Osteocyte (in vitro differentiated cells): ENCODE measurements at places on chromosomes 7 and 10. TPM values are rescaled to one million over a fixed set of nuclear protein-coding genes. Genes with fewer than 3 reads are reported as not detected.

DNA sequence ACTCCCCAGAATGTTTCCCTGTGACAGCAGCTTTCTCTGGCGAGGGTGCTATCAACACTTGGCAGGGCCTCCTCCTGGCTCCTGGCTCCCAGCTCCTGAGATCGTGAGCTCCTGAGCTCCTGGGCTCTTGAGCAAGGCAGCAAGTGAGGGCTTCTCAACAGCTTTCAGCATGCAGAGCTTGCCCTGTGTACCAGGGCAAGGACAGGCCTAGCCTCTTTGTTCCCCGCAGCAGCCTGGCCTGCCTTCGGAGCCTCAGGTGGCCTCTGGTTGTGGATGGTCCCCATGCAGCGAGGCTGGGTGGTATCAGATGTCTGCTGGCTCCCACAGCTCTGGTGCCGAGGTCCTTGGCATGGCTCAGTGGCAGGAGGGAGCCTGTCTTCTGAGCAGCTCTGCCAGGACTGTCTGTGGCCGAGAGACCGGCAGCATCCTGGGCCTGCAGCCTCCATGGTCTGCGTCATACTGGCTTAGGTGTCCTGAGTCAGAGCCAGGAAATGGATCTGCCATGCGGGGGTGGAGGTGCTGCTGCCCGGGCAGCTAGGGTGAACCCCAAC lies 44.2 kb downstream of the ZMIZ1 start:
- no peak for DNase-seq

SPDYE11 gene
- not detected in 2 replicates for total RNA-seq

DNA sequence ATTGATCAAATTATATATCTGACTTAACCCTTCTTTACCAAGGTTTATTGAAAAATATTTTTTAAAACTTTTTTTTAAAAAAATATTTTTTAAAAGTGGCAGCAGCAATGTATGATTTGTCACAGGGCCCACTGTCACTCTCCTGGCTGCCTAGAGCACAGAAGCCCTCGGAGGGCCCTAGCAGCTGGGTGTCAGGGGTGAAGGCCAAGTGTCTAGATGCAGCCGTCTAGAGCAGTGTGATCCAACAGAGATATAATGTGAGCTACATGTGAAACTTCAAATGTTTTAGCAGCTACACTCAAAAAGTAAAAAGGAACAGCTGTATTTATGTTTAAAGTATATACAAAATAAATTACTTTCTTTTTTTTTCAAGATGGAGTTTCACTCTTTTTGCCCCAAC lies 112.7 kb downstream of the ARHGAP22 start:
- DNase-seq: no peak

- no peak for DNase-seq
These were observed 3.0 kb downstream of the TBX20 start for GRCh38 chr7:35250941-35251340.

ATG9B gene
- total RNA-seq: 0.11 and 0.39 TPM in 2 replicates

GRCh38 chr7:82481499-82482097 lies 38.0 kb upstream of the CACNA2D1 start:
- DNase-seq: no peak

DNA sequence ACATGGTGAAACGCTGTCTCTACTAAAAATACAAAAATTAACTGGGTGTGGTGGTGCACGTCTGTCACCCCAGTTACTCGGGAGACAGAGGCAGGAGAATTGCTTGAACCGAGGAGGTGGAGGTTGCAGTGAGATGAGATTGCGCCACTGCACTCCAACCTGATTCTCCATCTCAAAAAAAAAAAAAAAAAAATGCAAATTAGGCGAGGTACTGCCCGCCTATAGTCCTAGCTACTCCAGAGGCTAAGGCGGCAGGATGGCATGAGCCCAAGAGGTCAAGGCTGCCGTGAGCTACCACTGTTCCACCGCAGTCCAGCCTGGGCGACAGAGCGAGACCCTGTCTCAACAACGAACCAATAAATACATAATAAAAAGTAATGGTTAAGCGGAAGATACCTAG lies 1.1 kb upstream of the EIF4H start:
- DNase-seq: no peak

DNA sequence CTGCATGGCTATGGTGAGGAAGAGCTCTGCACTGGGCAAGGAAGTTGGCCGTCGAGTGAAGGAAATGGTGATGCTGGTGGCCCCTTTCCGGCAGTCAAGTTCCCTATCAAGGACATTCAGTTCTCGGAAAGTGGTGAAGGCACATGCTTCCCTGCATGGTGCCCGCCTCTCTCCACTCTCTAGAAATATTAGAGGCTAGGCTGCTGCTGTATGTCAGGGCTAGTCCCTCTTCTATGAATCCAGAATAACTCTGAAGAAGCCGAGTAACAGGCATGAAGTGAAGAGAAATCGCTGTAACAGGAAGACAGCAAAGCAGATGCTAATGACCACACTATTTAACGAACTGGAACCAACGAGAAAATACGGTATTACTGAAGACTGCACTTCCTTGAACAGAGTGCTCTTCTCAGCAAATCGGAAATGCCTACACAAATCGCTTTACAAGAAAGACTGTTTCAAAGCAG lies 5.4 kb downstream of the IDI1 start:
- DNase-seq: no peak

- no peak for DNase-seq
These were observed 139.8 kb downstream of the GRID1 start for GRCh38 chr10:86226781-86227201.

DNA sequence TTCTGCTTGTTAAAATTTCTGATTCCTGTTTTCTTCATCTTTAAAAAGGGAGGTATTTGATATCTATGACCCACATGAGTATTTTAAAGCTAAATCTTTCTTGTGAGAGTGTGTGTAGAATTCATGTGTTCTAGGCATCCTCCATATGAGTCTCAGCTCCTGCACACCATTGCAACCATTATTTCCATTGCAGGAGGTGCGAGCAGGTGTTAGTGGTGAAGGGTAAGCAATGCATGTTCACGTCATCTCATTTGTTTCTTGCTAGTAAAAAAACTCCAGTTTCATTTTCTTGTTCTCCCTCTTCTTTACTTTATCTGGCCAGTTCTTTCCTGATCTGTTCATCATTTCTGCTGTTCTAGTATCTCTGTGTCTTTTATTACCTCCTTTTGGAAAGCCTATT lies 100.5 kb downstream of the ADRA2A start:
- DNase-seq: no peak

EGR2 gene
- 5.4 and 11.7 TPM in 2 replicates for total RNA-seq

- no peak for DNase-seq
These were observed 719.1 kb downstream of the PCDH15 start for GRCh38 chr10:54081950-54082349.

- DNase-seq: no peak
These were observed 502.8 kb downstream of the SORCS1 start for GRCh38 chr10:106661767-106662140.

CPVL gene
- 2.0 and 2.4 TPM in 2 replicates for total RNA-seq

DNA sequence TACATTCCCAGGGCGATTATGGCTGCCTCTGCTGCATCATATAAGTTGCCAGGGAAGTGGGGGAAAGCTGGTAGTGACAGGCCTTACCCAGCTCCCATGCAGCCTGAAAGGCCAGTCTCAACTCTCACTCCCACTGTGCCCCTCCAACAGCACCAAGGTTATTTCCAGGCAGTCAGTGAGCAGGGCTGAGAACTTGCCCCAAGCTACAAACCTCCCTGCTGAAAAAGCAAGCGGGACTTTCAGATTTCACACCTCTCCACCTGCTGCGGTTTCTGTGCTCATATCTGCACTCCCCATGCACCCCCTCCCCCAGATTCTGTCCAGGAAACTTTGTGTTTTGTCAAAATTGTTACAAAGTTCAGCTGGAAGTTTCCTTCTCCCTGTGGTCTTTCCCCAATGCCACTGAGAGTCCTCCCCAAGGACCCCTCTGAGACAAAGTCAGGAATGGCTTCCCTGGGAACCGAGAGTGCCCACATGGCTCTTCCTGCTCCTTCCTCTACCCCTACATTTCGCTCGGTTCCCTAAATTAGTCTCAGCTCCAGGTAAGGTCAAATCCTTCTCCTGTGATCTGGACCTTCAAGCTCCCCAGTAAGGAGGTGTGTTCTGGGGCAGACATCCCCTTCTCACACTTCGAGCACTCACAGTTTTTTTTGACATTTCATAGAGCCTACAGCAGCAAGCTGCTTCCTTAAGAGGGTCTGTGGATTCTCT lies 25.3 kb upstream of the WNT2 start:
- DNase-seq: no peak

GRCh38 chr10:43965033-43965917 lies 316.6 kb upstream of the ZNF32 start:
- DNase-seq: no peak

GRCh38 chr10:4242561-4243035 lies 457.6 kb upstream of the KLF6 start:
- DNase-seq: no peak

DNA sequence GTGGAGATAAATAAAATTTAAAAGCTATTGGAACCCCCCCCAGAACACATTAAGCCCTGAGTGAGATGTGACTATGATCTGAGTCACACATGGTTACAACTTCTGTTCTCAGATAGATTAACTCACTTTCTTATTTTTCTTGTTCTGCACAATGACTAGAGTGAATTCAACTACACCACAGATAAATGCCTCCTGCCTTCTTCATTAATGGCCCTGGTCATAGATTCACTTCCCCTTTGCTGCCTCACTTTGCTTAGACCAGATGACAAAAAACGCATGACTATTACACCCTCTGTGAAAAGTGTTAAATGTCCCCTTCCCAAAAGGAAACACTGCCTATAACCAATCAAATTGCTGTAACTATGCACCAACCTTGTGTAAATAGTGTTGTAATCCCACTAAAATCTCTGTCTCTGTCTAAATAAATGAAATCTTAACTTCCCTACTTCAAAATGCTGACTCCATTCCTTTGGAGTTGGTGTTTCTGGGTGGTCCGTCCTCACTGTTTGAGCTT lies 49.4 kb downstream of the AKR1D1 start:
- no peak for DNase-seq

DNA sequence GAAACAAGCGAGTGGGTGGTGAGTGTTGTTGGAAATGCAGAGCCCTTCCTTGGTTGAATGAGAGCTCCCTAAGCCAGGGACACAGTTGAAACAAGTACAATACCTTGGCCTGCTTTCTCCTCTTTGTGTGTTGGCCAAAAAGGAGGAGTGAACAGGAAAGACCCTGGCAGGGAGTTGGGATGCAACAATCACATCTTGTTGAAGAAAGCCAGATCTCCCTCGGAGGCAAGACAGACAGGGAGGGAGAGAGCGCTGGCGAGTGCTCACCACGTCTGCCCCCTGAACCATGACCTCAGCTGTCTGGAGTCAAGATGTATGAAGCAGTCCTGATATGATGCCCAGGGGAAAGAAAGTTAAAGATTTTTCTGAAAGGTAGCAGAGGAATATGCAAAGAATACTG lies 66.8 kb downstream of the ADAM12 start:
- DNase-seq: no peak

SVOPL gene
- total RNA-seq: not detected in 2 replicates

- no peak for DNase-seq
These were observed 15.1 kb downstream of the FEZF1 start for GRCh38 chr7:122289426-122289825.

DNA sequence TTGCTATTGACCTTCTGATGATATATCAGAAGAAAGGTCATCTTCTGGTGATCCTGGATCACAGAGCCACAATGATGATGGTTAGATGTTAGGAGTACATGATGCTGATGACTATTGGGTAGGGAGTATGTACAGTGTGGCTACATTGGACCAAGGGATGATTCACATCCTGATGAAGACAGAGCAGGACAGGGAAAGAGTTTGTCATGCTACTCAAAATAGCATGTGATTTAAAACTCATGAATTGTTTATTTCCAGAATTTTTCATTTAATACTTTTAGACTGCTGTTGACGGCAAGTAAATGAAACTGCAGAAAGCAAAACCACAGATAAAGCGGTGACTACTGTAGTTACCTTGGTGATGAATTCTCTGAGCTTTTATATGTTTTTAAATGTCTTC lies 397.3 kb downstream of the PPP1R3A start:
- DNase-seq: no peak

GRCh38 chr7:898460-898854 lies 22.1 kb downstream of the GET4 start:
- no peak for DNase-seq

GRCh38 chr7:135706038-135706742 lies 21.8 kb downstream of the SLC13A4 start:
- no peak for DNase-seq

DNA sequence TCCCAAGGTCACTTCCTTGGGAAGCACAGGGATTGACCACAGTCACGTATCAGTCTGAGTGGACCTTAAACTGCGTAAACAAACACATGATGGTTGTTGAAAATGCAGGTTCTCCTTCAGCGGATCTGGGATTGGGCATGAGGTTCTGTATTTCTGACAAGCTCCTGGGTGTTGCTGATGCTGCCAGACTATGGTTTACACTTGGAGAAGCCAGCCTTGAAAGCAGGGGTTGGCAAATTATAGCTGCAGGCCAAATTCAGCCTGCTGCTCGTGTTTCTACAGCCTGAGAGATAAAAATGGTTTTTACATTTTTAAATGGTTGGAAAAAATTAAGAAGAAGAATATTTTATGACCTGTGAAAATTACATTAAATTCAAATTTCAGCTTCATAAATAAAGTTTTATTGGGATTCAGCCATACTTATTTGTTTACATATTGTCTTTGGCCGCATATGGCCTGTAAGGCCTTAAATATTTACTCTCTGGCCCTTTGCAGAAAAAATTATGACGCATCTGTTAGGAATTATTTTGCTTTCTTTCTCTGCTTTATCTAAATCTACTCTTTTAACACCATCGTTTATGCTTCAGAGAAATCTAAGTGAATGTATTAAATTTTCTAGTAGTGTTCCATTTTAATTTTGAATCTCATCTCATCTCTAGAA lies 109.6 kb downstream of the SH2D4B start:
- no peak for DNase-seq

DNA sequence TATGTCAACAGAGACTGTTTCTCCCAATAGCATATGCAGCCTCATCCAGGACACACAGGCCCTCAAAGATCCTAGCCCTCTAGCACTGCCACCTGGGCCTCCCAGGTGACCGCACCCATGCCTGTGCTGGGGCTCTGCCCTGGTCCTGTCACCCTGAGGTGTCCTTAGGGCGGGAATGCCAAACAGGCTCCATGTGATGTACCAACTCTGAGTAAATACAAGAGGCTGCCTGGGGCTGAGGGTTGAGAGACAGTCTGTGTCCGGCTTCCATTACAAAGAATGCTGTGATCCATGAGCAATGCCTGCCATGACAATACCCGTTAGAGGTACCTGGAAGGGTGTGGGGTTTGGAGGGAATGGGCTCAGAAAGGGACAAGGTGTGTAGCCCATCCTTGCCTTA lies 83.0 kb upstream of the KAT6B start:
- DNase-seq: no peak

- no peak for DNase-seq
These were observed 285.6 kb downstream of the ADK start for GRCh38 chr10:74436523-74437170.

- no peak for DNase-seq
These were observed 518 bp upstream of the COMMD3 start for GRCh38 chr10:22315455-22316285.

DNA sequence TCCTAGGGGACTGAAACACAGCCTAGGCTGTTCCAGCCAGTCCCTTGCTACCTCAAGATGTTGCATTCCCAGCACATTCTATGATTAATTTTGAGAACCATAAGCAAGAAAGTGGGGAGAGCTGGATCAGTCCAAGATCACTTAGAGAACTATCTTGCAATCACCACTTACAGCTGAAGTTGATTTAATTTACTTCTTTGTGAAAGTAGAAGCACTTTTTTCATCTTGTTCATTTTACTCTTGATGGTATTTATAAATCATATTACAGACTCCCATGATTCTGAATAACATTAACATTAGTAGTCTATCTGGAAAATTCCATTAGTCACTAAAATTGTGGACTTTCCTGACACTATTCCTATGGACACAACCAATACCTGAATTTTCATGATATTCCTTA lies 118.5 kb downstream of the ETV1 start:
- DNase-seq: no peak

- DNase-seq: no peak
These were observed 3.1 kb upstream of the ZNF12 start for GRCh38 chr7:6709808-6710207.

LEP gene
- not detected in 2 replicates for total RNA-seq
